Suppressor macrophage (primary cell): ENCODE measurements at places on chromosomes 11 and 22.

DNA sequence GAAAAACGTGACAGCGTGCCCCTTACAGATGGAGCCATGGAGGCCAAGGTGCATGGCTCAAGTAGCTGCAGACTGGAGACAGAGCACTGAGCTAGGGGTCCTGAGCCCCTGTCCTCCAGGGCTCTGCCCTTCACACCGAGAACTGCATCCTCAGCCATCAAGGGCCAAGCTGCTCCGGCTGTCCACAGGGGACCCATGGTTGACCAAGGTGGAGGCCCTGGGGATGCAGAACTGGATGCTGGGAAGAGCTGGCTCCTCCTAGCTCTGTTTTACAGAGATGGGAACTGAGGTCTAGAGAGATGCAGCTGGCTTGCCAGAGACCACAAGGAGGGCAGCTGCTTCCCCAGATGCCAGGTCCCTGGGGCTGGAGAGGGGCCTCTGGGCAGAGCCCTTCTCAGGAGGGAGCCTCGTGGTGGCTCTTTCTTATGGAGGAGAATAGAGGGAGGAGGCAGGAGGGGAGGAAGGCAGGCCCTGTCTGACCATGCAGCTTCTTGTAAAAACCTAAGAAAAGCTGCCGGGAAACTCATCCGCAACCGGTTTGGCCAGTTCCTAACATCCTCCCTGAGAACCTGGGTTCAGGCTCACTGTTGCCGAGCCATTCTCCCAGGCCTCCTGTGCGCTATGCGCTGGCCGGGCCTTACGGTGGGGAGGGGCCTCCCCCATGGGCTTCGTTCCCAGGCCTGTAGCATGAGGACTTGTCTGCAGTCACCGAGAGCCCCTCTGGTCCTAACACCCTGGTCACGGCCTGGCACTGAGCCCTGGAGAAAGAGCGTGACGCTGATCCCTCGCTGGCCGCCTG lies 80.6 kb downstream of the WNT7B start:
- DNase-seq = no peak

DNA sequence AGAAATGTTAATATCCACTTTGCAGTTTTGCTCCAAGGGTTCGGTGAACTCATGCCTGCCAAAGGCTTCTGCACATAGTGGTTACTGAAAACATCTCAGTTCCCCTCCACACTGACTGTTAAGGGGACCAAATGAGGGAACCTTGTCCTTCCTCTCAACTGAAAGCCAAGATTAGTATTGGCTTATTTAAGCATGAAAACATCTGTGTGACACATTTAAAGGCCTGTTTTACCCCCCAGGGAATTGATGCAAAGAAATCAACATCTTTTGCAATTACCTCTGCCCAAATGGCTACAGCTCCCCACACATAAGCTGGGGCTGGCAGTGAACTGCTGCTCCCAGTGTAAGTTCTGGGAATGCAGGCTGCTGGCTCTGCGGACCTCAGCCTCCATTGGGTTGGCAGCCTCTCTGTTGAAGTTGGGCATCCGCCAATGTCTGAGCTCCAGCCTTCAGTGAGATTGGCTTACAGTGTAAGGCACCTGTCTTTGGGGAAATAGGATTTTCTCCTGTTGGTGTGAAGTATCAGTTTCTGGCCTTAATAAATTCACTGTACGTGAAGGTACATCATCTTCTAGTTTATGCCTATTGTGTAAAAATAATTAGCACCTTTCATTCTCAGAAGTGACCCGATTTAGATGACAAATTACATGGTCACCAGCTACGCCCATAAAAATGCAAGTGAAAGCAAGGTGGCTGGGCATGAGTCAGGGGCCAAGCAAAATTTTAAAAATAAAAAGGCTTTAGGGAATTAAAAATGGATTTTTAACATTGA lies 213.4 kb upstream of the SYN3 start:
- no peak for DNase-seq

DNA sequence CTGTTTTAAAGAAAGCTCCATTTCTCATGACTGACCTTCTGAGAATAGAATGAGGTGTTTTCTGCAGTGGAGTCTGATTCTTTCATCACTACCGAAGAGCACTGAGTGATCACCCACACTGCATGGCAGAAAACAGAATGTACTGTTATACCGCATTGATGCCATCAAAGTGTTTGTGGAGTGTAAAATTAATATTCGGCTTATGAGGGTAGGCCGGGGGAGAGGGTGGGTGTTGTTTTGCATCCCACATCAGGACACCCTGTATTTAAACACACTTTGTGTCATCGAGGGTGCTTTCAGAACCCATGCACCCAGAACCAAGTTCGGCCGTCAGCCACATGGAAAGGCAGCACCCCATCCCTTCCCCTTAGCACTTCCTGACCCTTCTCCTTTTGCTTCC lies 41.3 kb upstream of the ETS1 start:
- DNase-seq = no peak

GRCh38 chr11:31240340-31240904 lies 129.1 kb downstream of the DCDC1 start:
- peak; percentile 38 for DNase-seq

DNA sequence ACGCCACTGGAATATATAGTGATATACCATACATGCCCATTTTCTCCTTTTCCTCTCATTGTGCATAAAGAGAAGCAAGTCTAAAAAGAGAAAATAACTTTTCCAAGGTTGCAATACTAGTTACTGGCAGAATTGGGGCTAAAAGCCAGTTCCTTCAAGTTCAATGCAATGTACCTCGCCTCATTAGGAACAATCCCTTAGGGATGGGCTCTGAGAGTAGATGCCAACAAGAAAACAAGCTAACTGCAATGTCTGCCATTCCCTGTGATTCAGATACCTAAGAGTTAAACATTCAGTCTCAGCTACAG lies 114.3 kb downstream of the RBFOX2 start:
- DNase-seq = no peak

DNA sequence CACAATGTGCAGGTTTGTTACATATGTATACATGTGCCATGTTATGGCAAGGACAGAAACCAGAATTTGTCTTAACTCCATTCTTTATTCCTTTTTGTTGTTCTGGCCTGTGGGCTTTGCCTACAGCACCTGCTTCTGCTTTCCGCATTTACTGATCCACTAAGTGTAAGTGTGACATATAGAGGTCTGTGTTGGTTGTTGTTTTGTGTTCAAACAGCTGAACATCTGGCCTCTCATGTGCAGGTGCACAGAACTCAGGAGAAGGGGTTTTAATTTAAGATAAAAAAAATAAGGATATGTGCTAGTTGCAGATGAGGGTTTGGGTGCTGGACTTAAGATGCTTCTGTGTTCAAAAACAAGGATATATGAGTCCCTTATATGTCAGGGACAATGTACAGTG lies 85.8 kb upstream of the RAG2 start:
- no peak for DNase-seq

GRCh38 chr11:82754410-82754809 lies 20.7 kb upstream of the FAM181B start:
- DNase-seq = no peak

GRCh38 chr11:74626130-74626529 lies 33.7 kb downstream of the POLD3 start:
- no peak for DNase-seq

GRCh38 chr11:127506647-127507046 lies 506.1 kb upstream of the KIRREL3 start:
- no peak for DNase-seq

- DNase-seq = peak; percentile 28
Measured at GRCh38 chr11:124199702-124200101, 16.6 kb downstream of the OR10D3 start.

- no peak for DNase-seq
Measured at GRCh38 chr22:33570110-33570509, 350.2 kb downstream of the LARGE1 start.

DNA sequence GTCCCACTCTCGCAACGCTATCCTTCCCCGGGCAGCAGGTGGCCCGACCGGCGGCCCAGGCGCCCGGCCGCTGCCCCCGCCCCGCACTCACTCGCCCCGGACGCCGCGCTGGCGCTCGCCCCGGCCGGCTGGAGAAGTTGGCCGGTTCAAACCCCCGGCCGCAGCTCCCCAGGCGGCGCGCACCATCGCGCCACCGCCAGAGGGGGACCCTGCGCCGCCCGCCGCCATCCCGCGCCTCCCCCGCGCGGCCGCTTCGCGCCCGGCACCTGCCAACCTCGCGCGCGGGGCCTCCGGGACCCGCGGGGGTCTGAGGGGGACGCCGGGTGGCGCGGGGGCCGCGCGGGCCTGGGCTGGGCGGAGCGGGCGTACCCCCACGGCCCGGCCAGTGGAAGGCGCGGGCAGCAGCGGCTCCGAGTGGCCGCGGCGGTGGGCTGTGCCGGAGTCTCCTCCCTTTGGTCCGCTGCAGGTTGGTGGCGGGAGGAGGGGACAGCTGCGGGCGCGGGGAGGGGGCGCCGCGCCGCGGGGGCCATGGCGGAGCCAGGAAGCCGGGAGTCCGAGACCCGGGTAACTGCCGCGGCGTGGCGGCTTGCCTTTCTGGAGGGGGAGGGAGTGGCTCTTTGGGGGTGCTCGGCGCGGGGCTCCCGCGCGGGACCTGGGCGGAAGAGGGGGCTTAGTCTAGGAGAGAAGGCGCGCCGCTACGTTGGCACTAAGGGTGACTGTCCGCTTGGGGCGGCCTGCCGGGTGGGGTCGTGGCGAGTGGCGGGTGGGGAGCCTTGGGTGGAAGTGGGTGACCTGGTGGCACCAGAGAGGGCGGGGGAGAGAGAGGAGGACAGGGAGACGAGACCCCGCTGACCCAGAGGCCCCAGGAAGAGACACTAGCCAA lies at the start of the genes MPST and TST:
MPST (plus strand) TSS at position 434 of the 883 bp plus-strand sequence; CDS start at position 529, 95 bp downstream.
TST (minus strand) TSS at position 139 of the 883 bp plus-strand sequence. CDS start 715 bp downstream, outside the sequence.
- DNase-seq = peak; percentile 78

GRCh38 chr11:38019072-38019775 lies 1421.2 kb upstream of the RAG2 start:
- DNase-seq = no peak

- DNase-seq = no peak
Measured at GRCh38 chr11:126739499-126740145, 260.9 kb downstream of the KIRREL3 start.

DNA sequence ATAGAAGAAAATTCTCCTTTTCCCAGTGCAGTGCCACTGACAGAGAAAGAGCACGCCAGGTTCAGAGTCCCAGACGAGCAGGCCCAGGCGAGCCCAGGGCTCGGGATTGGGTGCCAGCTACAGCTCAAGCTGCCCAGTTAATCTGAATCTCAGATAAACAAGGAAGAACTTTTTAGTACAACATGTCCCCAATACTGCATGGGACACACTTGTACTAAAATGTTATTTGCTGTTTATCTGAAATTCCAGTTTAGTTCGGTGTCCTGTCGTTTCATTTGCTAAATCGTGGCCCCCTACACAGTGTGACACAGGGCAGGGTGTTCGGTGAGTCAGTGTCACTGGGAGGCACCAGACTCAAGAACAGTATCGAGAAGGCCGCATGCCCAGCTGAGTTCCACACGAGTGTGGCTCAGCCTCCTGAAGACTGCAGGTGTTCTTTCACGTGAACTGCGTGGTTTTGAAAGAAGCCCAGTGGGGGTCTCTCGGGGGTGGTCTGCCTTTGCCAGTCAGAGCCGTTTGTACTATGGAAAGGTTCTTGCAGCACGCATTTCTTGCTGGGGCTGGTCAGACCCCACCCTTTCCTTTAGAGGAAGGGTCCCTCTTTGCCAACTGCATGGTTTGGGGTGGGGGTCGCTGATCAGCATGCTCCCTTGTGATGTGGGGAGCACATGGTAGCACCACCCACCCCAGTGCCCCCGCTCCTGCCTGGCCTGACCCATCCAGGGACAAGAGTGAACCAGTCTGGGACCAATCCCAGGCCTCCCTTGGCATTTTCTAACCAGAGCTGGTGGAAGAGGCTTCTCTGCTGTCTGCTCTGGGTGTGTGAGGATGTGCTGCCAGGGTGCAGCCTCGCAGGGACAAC lies 115.6 kb upstream of the B3GAT1 start:
- DNase-seq = no peak

GRCh38 chr22:37893583-37893983 lies 12.5 kb upstream of the MICALL1 start:
- DNase-seq = no peak

DNA sequence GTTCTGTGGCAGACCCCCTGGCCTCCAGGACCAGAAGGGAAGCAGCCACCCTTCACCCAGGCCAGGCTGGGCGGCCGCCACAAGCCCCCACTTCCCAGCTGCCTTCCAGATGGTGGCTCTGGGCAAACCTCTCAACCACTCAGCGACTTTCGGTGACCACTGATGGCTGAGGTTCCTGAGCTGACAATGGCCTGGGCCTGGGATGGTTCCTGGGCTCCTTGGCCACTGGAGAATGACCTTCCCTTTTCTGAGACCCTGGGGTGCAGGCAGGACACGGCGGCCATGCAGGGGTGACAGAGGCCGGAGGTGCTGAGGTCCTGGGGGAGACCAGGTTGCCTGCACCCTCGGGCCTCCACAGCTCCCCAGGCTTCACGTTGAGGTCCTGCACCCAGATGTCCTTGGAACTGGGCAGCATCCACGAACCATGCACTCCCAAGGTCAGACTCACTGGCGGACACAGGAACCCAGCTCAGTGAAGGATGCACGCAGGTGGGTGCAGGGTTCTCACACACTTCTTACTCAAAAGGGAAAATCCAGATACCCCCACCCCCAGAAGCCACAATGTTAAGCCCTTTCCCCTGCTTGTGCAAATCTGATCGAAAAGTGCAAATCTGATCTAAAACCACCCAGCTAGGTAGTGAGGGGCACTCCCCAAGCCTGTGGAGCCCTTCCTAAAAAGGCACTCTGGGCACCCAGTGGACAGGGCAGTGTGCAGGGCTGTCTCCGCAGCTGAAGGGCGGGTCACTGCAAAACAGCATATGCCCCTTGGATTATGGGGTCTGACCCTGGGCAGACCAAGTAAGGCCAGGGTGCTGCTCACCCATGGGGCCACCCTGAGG lies 13.9 kb upstream of the PHLDA2 start:
- DNase-seq = no peak

GRCh38 chr11:133832991-133833897 lies 12.1 kb downstream of the SPATA19 start:
- DNase-seq = no peak

- peak; percentile 90 for DNase-seq
Measured at GRCh38 chr11:86672007-86672621, at the start of gene ME3. Gene ME3, minus strand, starts transcription at chr11:86672616.

- no peak for DNase-seq
Measured at GRCh38 chr11:116505298-116506262, 267.2 kb downstream of the BUD13 start.

DNA sequence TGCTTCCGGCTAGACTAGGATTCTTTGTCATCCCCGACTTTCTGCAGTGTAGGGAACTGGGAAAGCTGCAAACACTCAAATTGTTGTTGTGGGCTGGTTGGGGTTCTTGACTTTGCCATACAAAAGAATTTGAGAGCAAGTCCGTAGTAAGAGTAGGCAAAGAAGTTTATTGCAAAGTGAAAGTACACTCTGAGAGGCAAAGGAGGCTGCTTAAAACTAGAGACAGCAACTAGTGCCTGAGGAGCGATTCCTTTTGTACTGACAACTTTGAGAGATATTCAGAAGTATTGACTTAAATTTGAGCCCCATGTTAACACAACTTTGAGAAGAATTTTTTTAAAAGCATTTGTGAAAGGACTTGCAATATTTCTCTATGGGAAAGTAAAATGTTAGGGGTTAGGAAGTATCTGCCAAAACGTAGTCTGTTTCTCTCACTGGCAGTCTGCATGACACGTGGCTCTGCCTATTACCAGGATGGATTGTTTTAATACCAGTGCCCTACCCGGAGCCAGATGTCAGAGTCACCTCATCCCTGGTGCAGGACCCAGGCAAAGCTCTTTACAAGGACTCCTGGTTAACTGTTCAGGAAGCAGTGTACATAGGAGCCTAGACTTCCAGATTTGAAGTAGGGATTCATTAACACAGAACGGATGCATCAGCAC lies 85.0 kb upstream of the CLPB start:
- no peak for DNase-seq

- DNase-seq = no peak
Measured at GRCh38 chr22:20619045-20619892, 111.9 kb downstream of the MED15 start.
